ENCODE measurements at places on chromosomes 2 and 18.

- no peak for DNase-seq
These were observed 511.8 kb downstream of the CPS1 start for GRCh38 chr2:211068108-211068780.

- no peak for DNase-seq
These were observed 43.2 kb upstream of the YWHAQ start for GRCh38 chr2:9673914-9674481.

- DNase-seq: peak; percentile 17
These were observed 138.0 kb downstream of the AKAIN1 start for GRCh38 chr18:5058768-5059695.

- DNase-seq: no peak
These were observed 52.1 kb downstream of the RAMP1 start for GRCh38 chr2:237911363-237912017.

DNA sequence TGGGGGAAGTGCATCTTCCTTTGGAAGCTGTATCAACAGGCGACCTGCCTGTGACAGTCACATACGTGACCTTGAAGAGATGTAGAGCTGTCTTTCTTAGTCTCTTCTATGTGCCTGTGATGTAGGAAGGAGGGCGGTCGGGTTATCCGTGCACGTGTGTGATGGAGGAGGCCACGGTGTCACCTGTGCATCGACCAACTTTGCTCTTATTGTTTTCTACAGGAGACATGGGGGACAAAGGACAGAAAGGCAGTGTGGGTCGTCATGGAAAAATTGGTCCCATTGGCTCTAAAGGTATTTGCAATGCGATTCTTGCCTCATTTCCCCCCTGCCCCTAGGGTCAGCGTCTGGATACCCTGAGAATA, 20.7 kb upstream of the ALLC start:
- no peak for DNase-seq

DNA sequence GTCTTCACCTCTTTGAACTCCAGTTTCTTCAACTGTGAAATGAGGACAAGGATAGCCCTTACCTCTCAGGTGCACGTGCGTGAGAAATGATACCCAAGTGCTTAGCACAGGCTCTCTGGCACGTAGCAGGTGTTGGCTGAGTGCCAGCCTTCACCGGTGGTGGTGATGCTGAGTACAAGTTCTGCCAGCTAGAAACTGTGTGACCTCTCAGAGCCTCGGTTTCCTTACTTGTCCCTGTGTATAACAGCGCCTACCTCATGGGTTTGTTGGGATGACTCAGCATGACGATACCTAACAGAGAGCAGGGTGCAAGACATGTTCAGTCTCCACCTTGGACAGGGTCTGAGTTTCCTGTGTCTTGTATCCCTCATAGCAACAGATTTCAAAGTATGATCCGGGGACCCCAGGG, 205.1 kb downstream of the TNS1 start:
- DNase-seq: peak; percentile 7

DNA sequence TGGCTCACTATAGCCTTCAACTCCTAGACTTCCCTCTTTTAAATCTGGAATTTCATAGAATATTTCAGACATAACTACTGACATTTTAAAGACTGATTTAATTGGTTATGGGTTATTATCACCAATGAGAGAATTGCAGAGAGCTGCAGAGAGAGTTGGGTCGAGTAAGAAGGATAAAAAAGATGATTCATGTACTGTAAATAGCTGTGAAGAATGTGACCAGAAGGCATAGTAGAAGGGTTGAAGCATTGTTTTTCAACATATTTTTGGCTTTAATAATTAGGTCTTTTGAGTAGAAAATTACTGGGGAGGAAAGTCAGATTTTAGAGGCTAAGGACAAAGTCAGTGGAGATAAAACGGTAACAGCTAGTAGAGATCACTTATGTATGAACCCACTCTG, 503.2 kb upstream of the SLC8A1 start:
- no peak for DNase-seq
